Amniotic stem cell (primary cell): ENCODE measurements at places on chromosomes 1 and 21.

DNA sequence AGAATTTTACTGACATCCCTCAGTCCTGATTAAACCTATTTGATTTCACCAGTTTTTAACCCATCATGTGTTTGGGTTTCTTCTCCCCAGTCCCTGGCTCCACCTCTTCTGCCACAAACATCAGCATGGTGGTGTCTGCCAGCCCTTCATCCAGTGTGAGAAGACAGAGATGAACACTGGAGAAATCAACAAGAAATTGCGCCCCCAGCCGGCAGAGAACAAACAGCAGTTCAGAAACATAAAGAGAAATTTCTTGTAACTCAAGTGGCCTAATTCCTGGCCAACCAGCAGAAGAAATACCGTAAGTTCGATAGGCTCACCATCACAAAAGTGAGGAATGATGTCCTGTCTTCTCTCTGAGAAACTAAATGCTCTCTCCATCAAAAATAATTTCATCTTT, 18.3 kb downstream of the S100A11 start:
- DNase-seq: no peak

DNA sequence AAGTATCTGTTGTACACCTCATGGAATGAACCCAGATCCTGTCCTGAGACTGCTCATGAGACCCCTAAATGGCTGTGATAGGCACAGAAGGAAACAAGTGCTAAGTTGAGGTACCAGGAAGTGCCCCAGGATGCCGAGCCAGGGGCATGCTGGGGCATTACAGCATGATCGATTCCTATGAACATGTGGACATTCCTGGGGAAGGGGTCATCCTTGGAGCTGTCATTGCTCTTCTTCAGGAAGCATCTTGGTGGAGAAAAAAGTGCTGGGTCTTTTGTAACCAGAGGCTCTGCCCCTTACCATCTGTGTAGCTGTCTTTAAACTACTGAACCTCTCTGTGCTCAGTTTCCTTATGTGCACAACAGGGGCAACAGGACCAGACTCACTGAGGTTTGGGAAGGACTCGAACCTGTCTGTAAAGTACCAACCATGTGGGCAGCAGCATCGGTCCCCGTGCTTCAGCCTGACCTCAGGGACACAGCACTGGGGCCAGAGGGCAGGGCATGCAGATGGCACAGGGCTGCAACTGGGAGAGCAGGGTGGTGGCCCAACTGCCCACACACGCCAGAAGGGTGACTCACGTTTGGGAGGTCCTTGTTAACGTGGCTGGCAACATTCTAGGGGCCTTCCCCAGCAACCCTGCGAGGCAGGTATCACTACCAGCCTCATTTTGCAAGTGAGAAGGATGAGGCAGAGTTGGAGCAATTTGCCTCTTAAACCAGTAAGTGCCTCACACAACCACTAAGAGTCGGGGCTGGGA, 142.3 kb upstream of the EDN2 start:
- DNase-seq: no peak

GRCh38 chr21:46551636-46552241, 53.1 kb downstream of the S100B start:
- DNase-seq: no peak

- DNase-seq: peak; percentile 3
Measured at GRCh38 chr1:88302843-88303486, 381.1 kb upstream of the PKN2 start.

- DNase-seq: no peak
Measured at GRCh38 chr1:36119456-36119855, 5.6 kb downstream of the COL8A2 start.

GRCh38 chr1:152757747-152758146, at the start of gene KPRP:
KPRP (plus strand) TSS chr1:152758025; CDS start chr1:152759589, 1,564 bp downstream.
- no peak for DNase-seq

DNA sequence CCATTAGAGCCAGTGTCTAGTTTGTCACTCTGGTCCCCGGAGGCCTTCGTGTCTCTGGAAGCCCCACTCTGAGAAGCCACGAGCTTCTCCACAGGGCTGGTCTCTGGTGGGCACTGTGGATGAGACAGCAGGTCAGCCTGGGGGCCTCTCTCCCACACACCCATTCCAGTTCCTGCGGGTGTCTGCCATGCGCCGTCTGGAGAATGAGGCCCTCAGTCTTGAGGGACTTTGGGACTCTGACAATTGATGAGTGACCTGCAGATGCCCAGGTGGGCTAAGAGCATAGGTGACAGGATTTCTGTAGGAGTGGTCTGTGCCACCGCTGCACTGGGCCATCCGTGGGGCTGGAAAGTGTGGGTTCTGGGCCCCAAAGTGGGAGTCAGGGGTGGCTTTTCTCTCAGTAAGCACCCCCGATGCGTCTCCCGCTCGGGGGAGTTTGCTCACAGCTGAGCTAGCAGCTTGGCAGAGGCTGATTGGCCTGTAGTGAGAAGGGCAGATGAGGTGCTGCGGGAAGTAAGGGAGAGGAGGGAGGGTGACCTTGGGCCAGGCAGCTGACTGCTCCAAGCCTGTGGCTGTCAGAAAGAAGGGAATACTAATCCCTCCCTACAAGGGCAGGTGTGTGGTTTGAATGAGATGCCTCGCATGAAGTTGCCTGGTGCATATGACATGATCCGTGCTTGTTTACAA, 26.4 kb downstream of the LHX4 start:
- DNase-seq: no peak

GRCh38 chr1:154431586-154432373, 26.6 kb downstream of the IL6R start:
- no peak for DNase-seq

DNA sequence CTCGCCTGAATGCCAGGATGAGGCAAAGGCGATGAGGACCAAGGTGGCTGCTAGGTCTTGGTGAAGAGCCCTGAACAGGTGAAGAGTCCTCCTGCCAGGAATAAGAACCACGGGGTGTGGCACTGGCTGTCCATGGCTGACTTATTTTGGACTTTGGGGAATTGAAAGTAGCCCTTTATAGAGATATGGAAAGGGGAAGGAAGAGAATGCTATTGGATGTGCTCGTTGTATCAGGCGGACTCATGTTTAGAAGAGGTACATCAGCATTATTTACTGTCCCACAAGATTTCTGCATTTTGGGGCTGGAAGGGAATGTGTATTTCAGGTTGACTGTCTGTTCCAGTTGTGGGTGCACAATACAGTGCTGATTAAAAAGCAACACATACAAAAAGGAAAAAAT, 465.8 kb downstream of the DSCAM start:
- no peak for DNase-seq

DNA sequence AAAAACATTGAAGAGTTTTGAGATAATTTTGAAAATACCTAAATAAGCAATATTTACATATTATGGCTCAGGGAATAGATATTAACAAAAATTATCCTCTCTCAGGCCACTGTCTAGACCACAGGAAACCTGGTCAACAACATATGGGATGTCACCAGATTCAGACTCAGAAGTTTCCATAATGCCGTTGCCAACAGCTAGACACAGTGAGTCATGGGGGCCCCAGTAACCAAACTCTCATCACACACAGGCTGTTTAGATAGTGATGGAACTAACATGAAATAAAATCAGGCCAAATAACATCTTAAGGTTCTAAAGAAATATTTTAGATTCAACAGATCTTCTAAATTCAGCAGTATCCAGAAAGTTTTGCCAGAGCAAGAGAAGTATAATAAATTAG, 681.7 kb upstream of the ADAMTS5 start:
- DNase-seq: no peak

DNA sequence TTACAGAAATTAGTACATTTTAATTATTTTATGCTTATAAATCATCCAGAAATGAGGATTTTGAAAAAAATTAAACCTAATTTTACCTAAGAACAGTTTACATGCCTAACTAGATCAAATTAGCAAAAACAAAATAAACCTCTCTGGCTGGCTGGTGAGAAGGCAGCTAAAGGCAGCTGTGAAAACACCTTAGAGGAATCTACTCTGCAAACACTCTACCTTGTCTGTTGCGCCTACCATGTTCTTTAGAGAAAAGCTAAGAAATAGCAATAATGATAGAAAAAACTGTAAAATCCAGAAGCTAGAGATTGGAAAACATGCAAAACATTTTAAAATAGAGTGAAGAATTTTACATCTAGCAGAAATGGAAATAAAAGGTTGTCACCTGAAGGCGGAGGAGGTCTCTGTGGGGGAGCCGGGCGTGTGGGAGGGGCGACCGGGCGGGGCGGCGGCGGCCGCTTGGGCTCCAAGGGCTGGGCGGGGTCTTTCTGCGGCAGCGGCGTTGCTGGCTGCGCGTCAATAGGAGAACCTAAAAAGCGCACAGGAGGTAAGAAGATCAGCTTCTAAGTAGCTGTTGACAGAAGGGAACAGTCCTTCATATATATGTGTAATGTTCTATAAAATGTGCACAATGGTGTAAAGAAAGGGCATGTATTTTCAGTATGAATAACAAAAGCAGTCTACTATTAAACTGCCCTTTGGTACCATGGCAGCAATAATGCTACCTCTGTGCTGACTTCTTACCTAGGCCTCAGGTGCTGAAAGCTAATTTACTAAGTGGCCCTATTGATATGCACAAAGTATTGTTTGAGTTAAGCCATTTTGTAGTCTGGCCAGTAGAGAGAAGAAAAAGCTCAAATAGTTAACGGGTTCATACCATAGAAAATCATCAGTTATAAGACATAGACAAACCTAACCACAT, 33.3 kb upstream of the CFAP298 start:
- no peak for DNase-seq

DNA sequence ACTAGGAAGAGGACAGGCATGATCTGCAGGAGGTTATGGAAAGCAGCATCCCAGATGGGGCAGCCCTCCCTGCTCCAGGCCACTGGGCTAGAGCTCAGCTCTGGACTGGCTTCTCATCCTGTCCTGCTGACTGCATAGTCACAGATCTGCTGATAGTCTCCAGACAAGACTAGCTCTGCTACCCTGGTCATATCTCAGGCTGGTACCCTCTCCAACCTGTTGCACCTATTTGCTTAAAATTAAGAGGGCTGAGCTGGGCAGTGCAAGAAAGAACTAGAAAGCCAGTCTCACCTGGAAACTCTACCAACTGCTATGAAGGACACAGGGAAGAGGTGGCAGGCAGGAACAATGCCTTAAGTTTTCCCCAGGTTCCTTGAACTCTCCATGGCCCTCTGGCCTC, 40.4 kb downstream of the ITPKB start:
- no peak for DNase-seq

- no peak for DNase-seq
Measured at GRCh38 chr21:25103500-25104207, 503.6 kb downstream of the MRPL39 start.

- no peak for DNase-seq
Measured at GRCh38 chr1:155847823-155848529, 9.0 kb downstream of the GON4L start.

GRCh38 chr1:108531444-108531843, 28.5 kb upstream of the EEIG2 start:
- no peak for DNase-seq

GRCh38 chr1:105243969-105244368, 1494.3 kb downstream of the AMY1C start:
- no peak for DNase-seq

- DNase-seq: no peak
Measured at GRCh38 chr1:1761504-1762376, 16.5 kb downstream of the NADK start.

GRCh38 chr1:107689733-107690132, 275.2 kb downstream of the VAV3 start:
- DNase-seq: no peak

DNA sequence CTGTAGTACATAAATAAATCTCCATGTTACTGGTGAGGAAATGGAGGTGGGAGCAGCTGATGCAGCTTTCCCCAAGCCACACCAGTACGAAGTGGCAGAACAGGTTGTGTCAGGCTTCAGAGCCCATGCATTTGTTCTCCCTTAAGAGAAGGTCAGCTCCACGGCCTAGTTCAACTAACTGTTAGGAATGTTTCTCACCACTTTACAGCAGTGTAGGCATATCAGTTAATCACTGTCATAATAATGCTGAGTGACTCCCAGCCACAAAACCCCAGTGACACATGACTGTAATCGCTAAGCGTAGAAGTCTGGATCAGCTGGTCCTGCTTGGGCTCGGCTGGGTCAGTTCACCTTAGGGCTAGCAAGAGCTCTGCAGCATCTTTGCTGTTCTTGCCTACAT, 90.4 kb downstream of the VPS26C start:
- DNase-seq: no peak

- DNase-seq: no peak
Measured at GRCh38 chr1:237610157-237610556, 280.6 kb downstream of the ZP4 start.

GRCh38 chr1:53501065-53502005, 42.1 kb downstream of the DMRTB1 start:
- no peak for DNase-seq

GRCh38 chr21:25967181-25967900, 203.2 kb downstream of the APP start:
- no peak for DNase-seq

DNA sequence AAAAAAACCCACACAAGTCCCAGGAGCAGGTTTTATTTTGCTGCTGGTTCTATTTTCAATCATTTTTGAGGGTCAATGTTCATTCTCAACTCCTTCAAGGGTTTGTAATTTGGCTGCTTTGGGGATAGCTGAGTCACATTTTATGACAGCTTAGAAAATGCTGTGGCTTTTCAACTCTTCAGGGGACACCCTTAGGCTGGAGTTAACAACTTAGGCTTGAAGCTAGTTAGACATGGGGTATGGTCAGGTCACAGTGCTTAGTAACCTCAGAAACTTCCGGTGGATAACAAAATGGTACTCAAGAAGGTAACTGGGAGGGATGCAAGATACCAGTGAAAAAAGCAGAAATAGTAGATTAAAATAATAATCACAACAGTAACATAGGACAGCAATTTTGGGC, 308.8 kb downstream of the HHIPL2 start:
- DNase-seq: no peak

- no peak for DNase-seq
Measured at GRCh38 chr1:111475701-111476100, 1.9 kb downstream of the C1orf162 start.
